Cardiac fibroblast (primary cell): ENCODE measurements at places on chromosomes 6 and 20.
A peak's percentile ranks its signal among the peaks of the same experiment; 100 is the strongest.

DNA sequence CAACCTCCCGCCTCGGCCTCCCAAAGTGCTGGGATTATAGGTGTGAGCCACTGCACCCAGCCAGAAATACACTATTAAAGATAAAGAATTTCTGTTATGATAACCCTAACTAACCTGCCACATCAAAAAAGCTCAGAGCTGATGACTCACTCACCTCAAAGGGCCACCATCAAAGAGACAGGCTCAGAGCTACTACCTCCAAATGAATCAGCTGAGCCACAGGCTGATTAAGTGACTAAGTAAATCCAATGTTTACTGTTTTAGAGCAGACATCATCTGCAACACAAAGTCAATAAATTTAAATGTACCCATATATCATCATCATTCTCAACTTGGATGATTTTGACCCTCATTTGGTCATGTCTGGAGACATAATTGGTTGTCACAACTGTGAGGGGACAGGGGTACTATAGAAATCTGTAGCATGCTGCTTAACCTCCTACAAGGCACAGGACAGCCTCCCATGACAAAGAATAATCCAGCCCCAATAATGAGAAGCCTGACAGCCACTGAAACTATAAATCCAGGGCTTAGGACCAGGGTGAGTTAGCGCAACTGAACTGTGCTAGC is 106.5 kb downstream of the ATP9A start:
- no peak for DNase-seq

DNA sequence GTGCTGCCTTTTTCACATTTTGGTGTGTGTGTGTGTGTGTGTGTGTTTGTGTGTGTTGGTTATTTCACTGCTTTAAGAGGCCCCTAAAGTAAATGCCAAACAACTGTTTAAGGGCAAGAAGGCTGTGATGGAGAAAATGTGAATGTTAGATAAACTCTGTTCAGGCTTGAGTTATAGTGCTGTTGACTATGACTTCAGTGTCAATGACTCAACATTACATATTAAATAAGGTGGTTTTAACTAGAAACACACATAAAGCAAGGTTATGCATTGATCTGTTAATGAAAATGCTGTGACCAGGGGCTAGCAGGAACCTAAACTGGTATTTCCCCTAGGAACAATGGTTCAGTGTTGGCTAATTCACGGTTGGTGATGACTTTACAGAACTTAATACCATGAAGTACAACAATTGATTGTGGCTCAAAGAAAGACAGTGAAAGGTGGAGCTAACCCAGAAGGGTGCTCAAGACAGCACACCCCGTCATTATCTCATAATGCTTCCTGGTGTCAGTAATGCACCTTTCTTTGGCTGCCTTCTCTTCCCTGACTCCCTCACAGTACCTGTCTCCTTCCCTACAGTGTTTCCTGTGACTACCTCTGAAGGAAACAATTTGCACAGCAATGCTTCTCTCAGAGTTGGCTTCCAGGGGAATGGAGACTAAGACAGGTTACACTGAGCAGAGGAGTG is 116.1 kb downstream of the RIN2 start:
- no peak for DNase-seq

DNA sequence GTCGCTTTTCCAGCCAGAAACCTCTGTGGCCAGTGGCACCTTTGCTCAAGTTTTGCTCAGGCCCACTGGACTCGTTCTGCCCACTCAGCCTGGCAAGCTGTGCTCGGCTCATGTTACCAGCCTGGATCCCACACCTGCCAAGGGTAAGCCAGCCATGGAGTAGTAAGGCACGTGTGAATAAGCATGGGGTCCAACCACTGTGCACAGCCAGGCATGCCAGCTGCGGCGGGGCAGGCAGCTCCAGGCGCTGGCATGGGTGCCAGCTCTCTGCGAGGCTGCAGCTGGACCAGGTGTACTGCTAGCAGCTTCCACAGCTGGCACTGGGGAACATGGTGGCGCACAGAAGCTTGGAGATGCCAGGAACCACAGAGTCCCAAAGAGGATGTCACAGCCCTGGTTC is 32.1 kb upstream of the PDYN start:
- no peak for DNase-seq

DNA sequence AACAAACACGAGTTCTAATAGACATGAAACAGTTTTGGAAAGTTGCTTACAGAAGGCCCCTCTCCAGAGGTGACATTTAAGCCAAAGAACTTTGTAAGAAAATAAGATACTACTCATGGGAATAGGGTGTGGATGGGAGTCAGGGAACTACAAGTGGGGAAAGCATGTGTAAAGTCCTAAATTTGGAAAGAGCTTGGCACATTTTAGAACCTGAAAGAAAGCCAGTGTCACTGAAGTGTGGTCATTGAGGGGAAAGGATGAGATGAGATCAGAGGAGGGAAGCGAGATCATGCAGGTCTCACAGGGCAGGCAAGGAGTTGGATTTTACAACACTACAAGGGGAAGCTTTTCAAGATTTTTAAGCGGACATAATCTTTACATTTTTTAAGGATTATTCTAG is 38.0 kb downstream of the VGLL2 start:
- DNase-seq = no peak

GRCh38 chr20:3218307-3218988 is 9.2 kb downstream of the ITPA start:
- DNase-seq = peak; percentile 37

- DNase-seq = no peak
These were observed 162.6 kb downstream of the SYCP2 start for GRCh38 chr20:59770851-59771250.

DNA sequence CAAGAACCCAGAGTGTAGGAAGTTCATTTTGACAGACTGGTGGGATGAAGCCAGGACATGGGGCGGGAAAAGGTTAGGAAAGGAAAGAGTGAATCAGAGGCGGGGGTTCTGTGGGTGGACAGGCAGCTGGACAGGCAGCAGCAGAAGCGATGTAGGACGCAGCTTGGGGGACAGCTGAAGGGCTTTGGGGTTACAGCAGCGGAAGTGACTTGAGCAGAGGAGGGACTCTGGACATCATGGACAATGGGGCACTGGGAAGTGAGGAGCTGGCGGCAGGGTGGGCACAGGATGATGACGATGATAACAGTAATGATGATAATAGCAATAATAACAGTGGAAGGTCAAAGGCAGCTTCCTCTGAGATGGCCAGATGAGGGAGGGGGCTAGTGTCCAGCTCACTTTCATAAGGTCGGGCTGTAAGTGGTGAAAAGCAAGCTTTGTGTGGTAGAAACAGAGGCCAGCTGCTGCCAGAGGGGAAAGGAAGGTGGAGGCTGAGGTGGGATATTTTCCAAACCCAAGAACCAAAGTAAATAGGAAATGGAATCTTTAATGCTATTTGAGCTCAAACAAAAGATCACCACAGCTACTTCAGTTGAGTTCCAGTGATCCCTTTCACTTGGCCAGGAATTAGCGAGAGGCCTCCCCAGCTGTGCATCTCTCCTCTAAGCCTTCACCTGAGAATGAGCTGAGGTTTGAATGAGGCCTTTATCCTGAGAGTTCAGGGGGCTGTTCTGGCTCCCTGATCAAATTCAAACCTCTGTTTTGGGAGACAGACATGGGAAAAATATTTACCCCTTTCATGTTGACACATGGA is 433.5 kb downstream of the DHX35 start:
- no peak for DNase-seq

GRCh38 chr20:25287631-25288290 is 39.9 kb downstream of the PYGB start:
- DNase-seq = no peak

GRCh38 chr6:95517568-95517967 is 59.8 kb upstream of the MANEA start:
- no peak for DNase-seq

DNA sequence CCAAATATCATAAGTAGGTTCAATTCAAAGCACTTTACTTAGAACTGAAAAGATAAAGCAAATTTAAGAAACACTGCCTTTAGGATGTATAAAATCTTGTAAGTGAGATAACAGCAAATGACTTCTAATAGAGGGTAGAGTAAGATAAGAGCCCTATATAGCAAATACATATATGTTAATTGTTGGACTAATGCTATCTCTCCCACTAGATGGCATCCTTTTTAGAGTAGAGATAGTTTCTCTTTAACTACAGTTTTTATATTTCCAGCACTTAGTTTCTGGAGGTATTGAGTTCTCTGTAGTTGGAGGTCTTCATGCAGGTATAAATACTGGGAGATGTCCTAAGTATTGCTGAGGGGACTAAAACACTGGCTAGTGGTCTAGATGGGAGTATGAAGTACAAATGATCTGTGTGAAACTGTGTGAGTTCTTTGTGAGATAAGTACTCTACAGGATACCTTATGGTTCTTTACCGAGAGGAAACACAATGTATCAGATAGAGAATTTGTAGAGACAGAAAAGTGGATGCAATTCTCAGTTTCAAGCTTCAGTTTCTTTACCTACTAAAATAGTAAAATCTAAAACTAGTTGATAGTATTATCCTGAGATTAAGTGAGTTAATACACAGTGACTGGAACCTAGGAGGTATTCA is 399.3 kb downstream of the KHDRBS2 start:
- DNase-seq = no peak

- no peak for DNase-seq
These were observed 146.6 kb downstream of the FRK start for GRCh38 chr6:115914098-115914497.

GRCh38 chr6:29008089-29008488 is 3.0 kb upstream of the ZNF311 start:
- no peak for DNase-seq

GRCh38 chr20:37471741-37472235 is 49.3 kb upstream of the NNAT start:
- DNase-seq = no peak

GRCh38 chr6:13589801-13590200 is 15.4 kb downstream of the SIRT5 start:
- no peak for DNase-seq

- DNase-seq = peak; percentile 57
These were observed 4.3 kb upstream of the SLC17A2 start for GRCh38 chr6:25934735-25935313.

GRCh38 chr20:54250691-54251090 is 42.8 kb downstream of the PFDN4 start:
- peak; percentile 42 for DNase-seq

GRCh38 chr20:38426006-38426897 is 8.9 kb downstream of the SNHG17 start:
- peak; percentile 94 for DNase-seq

GRCh38 chr6:71258078-71258866 is 30.3 kb upstream of the OGFRL1 start:
- DNase-seq = no peak

- DNase-seq = no peak
These were observed 55.9 kb upstream of the SOX4 start for GRCh38 chr6:21537637-21538036.

- DNase-seq = no peak
These were observed 62.8 kb upstream of the LRRC1 start for GRCh38 chr6:53731866-53732636.
